ENCODE measurements at places on chromosomes 6 and 20.

- no peak for DNase-seq
These were observed 51.1 kb downstream of the SGK1 start for GRCh38 chr6:134266776-134267175.

DNA sequence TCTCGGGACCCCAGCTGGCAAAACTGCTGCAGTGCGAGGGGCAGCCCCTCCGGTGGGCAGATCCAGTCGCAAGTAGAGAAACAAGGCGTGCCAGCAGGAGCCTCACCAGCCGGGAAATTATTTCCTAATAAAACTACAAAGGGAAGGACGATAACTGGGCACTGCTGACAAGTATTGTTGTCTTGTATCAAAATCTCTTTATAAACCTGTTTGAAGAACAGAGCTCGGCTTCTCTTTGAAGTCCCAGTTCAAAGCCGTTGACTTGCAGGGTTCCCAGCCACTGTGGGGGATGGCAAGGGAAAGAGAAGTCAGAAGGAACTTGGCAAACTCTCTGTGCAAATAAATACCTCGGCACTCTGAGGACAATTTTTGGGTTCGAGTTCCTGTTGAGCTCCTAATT, 504.5 kb downstream of the CD83 start:
- no peak for DNase-seq

DNA sequence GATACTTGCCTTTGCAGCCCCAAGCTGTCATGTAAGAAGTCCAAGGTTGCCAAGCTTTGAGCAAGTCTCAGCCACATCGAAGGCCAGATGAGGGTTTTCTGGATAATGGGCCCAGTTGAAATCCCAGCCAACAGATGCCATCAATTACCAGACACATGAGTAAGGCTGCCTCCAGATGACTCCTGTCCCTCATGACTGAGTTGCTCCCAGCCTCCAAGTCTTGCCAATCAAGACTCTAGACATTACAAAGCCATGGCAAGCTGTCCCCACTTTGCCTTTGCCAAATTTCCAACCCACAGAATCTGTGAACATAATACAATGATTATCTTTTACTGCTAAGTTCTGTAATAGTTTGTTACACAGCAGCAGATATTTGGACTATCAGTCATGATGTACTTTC, 76.8 kb upstream of the ARMC2 start:
- no peak for DNase-seq

GRCh38 chr20:35020108-35020928, 64.7 kb downstream of the MYH7B start:
- no peak for DNase-seq

DNA sequence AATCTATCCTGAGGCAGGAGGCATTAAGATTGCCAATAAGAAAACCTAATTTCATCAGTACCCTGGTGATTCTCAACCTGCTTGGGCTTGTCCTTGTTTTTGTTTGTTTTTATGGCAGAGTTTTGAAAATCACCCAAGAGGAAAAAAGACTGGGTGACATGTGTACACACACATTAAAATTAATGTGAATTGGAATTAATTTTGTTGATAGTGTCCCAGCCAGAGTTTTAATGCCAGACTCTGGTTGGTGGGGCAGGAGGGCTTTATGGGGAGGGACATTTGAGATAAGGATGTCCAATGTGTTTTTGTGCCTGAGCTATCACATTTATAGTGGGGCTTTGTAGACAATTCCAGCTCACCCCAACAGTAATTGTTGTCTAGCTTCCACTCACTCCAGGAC, 184.6 kb downstream of the ID4 start:
- DNase-seq, result no peak

DNA sequence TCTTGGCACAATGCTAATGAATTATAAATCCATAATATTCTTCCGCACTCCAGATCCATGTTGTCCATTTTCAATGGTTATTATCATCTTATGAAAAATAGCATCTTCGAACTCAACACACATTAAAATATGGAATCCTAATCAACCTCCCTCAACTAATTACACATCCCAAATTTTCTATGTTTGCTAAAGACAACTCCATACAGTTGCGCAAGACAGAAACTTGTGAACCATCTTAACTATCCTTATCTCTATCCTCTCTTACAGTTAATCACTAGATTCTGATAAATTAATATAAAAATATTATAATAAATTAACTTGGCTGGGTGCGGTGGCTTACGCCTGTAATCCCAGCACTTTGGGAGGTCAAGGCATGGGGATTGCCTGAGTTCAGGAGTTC, 38.3 kb upstream of the TFAP2B start:
- DNase-seq, result no peak

DNA sequence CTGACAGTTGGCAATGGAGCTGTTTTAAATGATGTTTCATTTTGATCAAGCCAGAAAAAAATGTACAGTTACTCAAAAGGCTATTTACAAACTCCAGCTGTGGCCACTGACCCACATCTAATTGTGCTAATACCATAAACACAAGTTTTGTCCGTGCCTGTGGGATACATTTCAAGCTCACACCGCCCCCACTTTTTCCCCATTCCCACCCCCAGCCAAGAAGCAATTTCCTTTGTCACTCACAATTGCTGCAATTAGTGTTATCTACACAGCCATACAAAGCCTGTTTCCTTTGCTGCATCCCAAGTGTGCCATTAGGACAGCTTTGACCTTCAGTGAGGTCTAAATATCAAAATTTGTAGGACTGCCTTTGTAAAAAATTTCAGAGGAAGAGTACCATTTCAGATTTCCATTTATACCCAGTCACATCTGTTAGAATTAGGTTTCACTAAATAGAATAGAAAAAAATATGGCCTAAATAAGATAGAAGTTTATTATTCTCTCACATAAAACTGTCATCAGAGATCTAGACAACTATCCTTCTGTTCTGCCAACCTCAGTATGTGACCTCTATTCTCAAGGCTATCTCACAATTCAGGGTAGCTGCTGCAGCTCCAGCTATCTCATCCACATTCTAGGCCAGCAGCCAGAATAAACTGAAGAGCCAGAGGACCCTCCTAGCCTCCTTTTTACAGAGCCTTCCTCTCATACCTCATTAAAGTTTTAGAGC, 202.6 kb downstream of the NFATC2 start:
- DNase-seq, result no peak

DNA sequence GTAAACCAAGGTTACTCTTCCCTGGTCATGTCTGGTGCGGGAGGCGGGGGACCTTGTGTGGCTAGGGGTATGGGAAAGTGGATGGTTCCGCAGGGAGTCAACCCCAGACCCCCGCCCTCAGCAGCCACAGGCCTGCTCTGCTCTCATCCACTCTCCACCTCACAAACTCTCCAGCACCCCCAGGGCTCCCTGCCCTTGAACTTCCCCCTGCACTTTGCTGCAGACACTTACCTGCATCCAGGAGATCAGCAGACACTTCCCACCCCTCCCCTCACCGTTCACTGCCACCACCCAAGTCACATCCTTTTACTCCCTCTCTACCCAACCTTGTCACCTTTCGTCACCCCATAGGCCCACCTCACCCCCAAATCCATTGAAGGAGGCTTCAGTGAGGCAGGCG, 3.9 kb upstream of the RAET1L start:
- no peak for DNase-seq

Measured in activated CD8-positive, alpha-beta memory T cell treated with anti-CD3 and anti-CD28 coated beads, Interleukin-2, amount 50 U/mL, for 4 hours (primary cell).